Type B pancreatic cell (in vitro differentiated cells): ENCODE measurements at places on chromosomes 5 and 9.

- DNase-seq = no peak
These were observed 76.7 kb upstream of the SYK start for GRCh38 chr9:90724880-90725279.

GRCh38 chr5:122532035-122532434 is 220.0 kb downstream of the SNCAIP start:
- no peak for DNase-seq

GRCh38 chr5:43875741-43876140 is 272.8 kb downstream of the NNT start:
- DNase-seq = no peak

- no peak for DNase-seq
These were observed 15.2 kb downstream of the CRB2 start for GRCh38 chr9:123371228-123371584.

GRCh38 chr9:84140535-84141101 is 160.0 kb downstream of the RMI1 start:
- DNase-seq = no peak

- DNase-seq = no peak
These were observed 46.1 kb upstream of the CER1 start for GRCh38 chr9:14768405-14769229.

DNA sequence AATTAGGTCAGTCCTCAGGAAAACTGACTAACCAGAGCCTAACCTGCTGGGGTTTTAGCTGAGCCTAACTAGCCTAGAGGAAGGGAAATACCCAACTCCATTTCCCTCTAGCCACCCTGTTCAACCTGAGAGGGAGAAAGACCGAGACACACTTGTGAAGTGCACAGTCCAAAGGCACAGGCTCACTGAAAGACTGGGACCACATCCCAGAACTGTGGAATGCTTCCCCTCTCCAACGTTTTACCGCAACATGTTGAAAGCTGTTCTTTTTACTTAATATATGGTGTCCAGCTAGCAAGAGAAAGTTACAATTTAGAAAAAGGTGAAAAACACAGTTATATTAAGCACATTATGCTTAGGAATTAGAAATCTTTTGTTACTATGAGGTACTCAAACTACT is 76.8 kb upstream of the SIMC1 start:
- DNase-seq = no peak

DNA sequence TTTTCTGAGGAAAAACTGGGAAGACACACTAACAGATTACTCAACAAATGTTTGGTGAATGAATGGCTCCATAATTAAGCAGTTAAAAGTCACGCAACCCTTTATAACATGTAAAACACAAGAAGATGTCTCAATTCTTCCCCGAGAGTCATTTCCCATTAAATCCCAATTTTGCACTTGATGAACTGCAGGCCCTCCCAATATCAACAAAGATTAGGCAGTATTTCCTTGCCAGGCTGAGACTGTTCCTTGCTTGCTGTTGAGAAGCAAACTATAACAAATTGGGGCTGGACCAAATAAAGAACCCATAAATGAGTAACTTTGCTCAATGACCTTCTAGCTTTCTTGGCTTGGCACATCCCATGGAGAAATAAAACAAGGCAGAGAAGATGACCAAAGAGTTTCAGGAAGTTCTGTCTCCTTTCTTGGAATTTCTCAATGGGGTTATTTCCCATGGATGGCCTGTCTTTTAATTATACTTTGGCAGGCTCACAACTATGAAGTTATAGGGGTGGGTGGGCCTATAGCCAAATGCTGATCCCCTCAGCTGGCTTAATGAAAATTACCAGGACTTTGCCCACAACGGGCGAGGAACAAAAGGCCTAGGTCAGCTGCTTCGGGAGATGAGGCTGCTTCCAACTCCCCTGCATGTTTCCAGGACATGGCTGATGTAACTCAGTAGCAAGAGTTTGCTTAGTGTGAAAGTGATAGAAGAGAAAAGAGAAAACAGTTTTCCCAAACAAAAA is 243.1 kb upstream of the RFX3 start:
- DNase-seq = no peak

DNA sequence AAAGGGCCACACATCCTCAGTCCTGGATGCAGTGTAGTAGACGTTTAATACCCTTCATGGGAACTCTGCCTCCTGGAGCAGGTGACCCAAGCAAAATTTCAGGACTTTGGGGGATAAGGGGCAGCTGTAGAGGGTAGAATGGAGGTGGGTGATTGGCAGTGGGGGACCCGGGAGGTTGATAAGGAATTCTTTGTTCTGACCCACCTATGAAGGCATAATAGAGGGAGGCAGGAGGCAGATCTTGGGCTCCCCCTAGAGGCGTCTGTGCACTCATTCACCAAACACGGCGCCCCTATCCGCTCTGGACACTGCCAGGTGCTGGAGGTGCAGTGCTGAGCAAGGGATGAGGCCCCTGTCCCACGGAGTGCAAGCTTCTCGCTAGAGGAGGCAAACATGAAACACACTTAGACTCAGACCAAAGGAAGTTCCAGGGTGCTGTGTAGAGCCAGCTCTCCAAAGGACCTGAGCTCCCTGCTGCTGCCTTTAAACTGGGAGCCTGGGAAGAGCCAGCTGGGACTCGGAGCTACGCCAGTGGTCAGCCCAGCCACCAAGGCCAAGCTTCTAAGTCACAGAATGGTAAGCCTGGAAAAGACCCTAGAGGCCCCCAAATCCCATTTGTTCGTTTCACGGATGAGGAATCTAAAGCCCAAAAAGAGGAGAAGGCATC is 7.7 kb downstream of the IL17B start:
- no peak for DNase-seq

DNA sequence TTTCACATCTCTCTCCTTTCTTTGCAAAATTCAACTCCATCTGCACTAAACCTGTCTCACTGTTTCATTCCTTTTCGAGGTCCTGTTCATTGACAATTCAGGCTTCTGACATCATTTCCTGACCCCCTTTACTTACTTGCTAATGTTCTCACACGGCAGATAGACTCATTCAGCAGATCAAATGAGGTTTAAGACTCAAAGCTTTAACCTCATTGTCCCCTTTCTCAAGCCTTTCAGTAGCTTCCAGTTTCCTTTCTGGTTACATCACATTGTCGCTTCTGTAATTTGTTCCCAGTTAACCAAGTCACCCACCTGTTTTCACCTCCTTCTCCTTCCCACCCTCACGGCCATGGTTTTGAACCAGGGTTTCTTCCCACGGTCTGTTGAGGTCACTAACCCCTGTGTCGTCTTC is 143.4 kb upstream of the OTULINL start:
- DNase-seq = no peak

DNA sequence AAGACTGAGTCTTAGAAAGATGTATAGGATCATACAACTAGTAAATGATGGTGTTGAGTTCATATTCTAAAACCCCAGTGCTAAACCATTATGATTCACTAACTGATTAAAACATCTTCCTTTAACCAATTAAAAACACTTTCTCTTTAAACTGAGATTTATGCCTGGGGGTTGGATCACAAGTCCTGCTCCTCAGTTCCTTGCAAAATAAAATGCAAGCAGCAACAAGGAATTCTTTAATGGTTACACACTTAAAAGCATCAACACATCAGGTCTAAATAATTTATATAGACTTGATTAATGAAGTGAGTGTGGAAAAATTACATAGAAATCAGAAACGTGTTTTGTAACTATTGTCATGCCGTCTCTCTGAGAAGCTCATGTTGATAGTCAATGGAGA is 189.2 kb downstream of the TARS1 start:
- no peak for DNase-seq

DNA sequence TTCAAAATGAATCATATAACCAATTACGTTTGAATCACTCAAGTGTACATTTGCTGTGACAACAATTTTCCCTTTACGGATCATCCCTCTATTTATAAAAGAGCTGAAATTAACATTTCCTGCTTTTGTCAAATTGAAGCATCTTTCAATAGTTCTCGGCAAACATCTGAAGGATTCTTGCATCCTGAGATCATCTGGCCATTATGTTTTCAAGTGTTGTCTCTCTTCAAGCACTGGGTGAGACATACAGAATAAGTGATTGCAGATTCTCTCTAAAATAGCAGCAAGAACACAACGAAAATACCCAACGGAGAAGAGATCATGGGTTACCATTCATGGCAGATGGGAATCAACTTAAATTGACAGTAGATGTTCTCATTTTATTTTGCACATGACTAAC is 283.4 kb upstream of the GRAMD2B start:
- no peak for DNase-seq

- DNase-seq = no peak
These were observed 345.5 kb upstream of the PAPPA start for GRCh38 chr9:115808108-115808507.

DNA sequence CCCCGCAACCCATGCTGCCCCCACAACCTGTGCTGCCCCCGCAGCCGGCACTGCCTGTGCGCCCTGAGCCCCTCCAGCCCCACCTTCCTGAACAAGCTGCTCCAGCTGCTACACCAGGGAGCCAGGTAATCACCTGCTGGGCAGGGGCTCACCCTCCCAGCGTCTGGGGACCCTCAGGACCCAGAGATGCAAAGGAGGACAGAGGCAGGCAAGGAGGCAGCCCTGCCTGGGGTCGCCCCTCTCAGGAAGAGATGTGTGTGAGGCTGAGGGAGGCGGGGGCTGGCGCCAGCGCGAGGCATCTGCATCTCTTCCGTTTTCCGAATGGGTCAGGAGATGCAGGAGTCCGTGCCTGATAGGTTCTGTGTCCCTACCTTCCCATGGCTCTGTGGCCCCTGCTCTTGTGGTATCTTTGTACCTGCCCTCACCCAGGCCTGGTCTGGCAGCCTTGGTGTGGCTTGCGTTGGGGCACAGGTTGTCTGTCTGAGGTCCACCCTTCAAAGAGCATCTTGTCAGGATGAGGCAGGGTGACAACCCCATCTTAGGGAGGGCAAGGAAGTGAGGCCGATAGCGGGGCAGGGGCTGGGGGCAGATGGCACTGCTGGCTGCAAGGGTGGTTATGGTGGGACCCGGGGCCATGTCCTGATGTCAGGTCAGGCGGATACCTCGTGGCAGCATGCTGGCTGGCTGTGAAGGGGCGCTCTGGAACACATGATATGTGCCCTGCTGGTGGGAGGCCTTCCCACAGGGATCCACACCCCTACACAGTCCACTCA is 75.7 kb downstream of the WNK2 start:
- DNase-seq = peak; percentile 66

- DNase-seq = no peak
These were observed 125.5 kb upstream of the IFNE start for GRCh38 chr9:21607576-21607975.

GRCh38 chr9:128191406-128192046 is at the start of gene CIZ1:
CIZ1 (minus strand) TSS chr9:128191572; CDS start chr9:128190857, 715 bp downstream.
- peak; percentile 85 for DNase-seq

GRCh38 chr5:132749506-132749905 is 2.3 kb downstream of the CCNI2 start:
- no peak for DNase-seq

GRCh38 chr9:72355153-72355552 is 9.9 kb downstream of the ZFAND5 start:
- no peak for DNase-seq

DNA sequence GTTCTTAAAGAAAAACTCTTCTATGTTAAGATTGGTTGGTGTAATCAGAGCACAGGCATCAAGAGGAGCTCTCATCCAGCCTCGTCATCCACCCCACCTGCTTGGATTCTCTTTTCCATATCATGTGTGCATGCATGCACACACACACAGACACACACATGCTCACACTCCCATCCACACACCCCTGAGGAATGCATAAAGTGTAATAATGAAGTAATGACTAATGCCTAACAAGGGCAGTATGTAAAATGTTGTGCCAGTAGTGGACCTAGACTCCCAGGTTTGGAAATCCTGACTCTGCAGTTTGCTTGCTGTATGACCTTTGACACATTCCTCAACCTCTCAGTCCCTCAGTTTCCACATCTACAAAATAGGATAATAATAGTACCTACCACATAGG is 280.0 kb upstream of the ANKRD55 start:
- no peak for DNase-seq

DNA sequence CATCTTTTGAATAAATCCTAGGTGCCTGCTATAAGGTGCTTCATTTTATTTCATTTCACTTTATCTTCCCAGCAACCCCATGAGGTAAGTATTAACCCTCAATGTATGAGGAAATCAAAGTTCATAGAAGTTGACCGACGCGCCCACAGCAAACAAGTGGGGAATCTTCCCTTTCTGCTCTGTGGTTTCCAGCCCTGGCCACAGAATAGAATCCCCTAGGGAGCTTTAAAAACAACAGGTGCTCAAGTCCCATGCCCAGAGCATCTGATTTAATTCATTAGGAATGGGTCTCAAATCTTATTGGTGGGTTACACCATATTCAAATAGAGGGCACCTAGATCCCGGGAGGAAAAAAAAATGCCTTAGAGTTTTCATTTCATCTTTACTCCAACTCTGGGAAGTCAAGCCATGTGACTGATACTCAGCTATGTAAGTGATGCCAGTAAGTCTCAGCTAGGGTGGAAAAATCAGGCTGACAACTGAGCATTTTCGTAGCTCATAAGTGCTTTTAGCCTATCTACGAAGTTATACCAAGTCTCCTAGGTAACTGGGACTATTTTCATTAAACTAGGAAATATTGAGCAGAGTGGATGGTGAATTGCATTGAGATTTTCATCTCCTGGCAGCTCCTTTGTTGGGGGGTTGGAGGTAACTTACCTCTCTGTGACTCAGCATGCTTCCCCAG is 353.4 kb upstream of the SLC30A5 start:
- DNase-seq = no peak

GRCh38 chr9:16530669-16531642 is 339.5 kb downstream of the BNC2 start:
- DNase-seq = no peak

GRCh38 chr9:72856972-72857623 is 95.8 kb downstream of the ALDH1A1 start:
- no peak for DNase-seq

- no peak for DNase-seq
These were observed 22.1 kb downstream of the TYRP1 start for GRCh38 chr9:12715268-12715667.
